Hair follicle dermal papilla cell (primary cell): ENCODE measurements at places on chromosomes 16 and 17. TPM values are rescaled to one million over a fixed set of nuclear protein-coding genes. Genes with fewer than 3 reads are reported as not detected.

The SDR42E1 gene
- total RNA-seq: 1.9 and 2.1 TPM in 2 replicates

The MT1G gene
- not detected in 2 replicates for total RNA-seq

The SMPD3 gene
- total RNA-seq: 0.24 and 0.49 TPM in 2 replicates

The THRA gene
- 42.7 and 55.3 TPM in 2 replicates for total RNA-seq

The COPZ2 gene
- 64.1 and 95.6 TPM in 2 replicates for total RNA-seq

The C16orf74 gene
- 2.1 and 2.3 TPM in 2 replicates for total RNA-seq

The TRAP1 gene
- 56.1 and 61.7 TPM in 2 replicates for total RNA-seq

The SGCA gene
- total RNA-seq: 1.8 and 2.4 TPM in 2 replicates

The GCGR gene
- total RNA-seq: not detected in 2 replicates

The AATK gene
- 0.12 and 0.16 TPM in 2 replicates for total RNA-seq

The WNT9B gene
- not detected in 2 replicates for total RNA-seq

The IL21R gene
- 0.49 and 0.73 TPM in 2 replicates for total RNA-seq

The TMIGD1 gene
- not detected in 2 replicates for total RNA-seq

The PYY gene
- total RNA-seq: not detected in 2 replicates

The TNFRSF17 gene
- total RNA-seq: not detected in 2 replicates

The KPNA2 gene
- total RNA-seq: 59.1 and 68.4 TPM in 2 replicates

The PTGES3L gene
- not detected in 2 replicates for total RNA-seq

The KRTAP17-1 gene
- total RNA-seq: not detected in 2 replicates

The C17orf113 gene
- 0.49 TPM in 2 replicates for total RNA-seq

The HOXB1 gene
- total RNA-seq: not detected in 2 replicates

The C17orf50 gene
- not detected in 2 replicates for total RNA-seq

The PPY gene
- not detected in 2 replicates for total RNA-seq

The TP53TG3 gene
- not detected in 2 replicates for total RNA-seq

The NPIPB8 gene
- not detected in 2 replicates for total RNA-seq

The AANAT gene
- not detected in 2 replicates for total RNA-seq

The TMEM235 gene
- total RNA-seq: not detected in 2 replicates

The HNF1B gene
- not detected in 2 replicates for total RNA-seq

The KSR1 gene
- total RNA-seq: 24.4 and 32.9 TPM in 2 replicates

The SLFN12 gene
- 24.5 and 25.0 TPM in 2 replicates for total RNA-seq

The KRT32 gene
- not detected in 2 replicates for total RNA-seq

The CCDC144A gene
- 1.8 and 4.4 TPM in 2 replicates for total RNA-seq

The POLR2C gene
- total RNA-seq: 117 and 125 TPM in 2 replicates

The ABCA6 gene
- 27.1 and 28.6 TPM in 2 replicates for total RNA-seq

The RNF222 gene
- total RNA-seq: not detected in 2 replicates

The GABARAPL2 gene
- 27.3 and 34.5 TPM in 2 replicates for total RNA-seq

The SMIM5 gene
- 0.16 and 0.24 TPM in 2 replicates for total RNA-seq

The HCRT gene
- total RNA-seq: not detected in 2 replicates

The LRRC36 gene
- 0.49 TPM in 1 of 2 replicates, not detected in the other for total RNA-seq

The KRTAP4-1 gene
- total RNA-seq: not detected in 2 replicates

The UMOD gene
- total RNA-seq: not detected in 2 replicates

The SMIM22 gene
- not detected in 2 replicates for total RNA-seq

The TLCD2 gene
- total RNA-seq: 5.2 and 5.7 TPM in 2 replicates

The TLCD3B gene
- 0.12 TPM in 1 of 2 replicates, not detected in the other for total RNA-seq

The IL32 gene
- total RNA-seq: 0.36 and 3.4 TPM in 2 replicates

The PLXDC1 gene
- total RNA-seq: 15.2 and 33.3 TPM in 2 replicates

The EPN2 gene
- total RNA-seq: 23.2 and 28.1 TPM in 2 replicates

The CDRT15L2 gene
- total RNA-seq: not detected in 2 replicates

The LRRC37A3 gene
- total RNA-seq: 13.0 and 13.6 TPM in 2 replicates

The MYH13 gene
- not detected in 2 replicates for total RNA-seq

The GAS7 gene
- 32.1 and 48.0 TPM in 2 replicates for total RNA-seq

The AOC3 gene
- total RNA-seq: under 0.01 TPM in 1 of 2 replicates, not detected in the other

The CBX2 gene
- 1.1 and 1.9 TPM in 2 replicates for total RNA-seq

The RAB34 gene
- 186 and 192 TPM in 2 replicates for total RNA-seq

The RTN4RL1 gene
- total RNA-seq: 0.85 and 1.6 TPM in 2 replicates

The PSMB3 gene
- 126 and 175 TPM in 2 replicates for total RNA-seq

The GABARAP gene
- total RNA-seq: 173 and 278 TPM in 2 replicates

The CHST4 gene
- total RNA-seq: not detected in 2 replicates

The SECTM1 gene
- 101 and 151 TPM in 2 replicates for total RNA-seq

The FAM83G gene
- total RNA-seq: 12.8 and 14.7 TPM in 2 replicates
